Bronchus fibroblast of lung (primary cell): ENCODE measurements at places on chromosomes 13 and 19. TPM values are rescaled to one million over a fixed set of nuclear protein-coding genes. Genes with fewer than 3 reads are reported as not detected.

The BRME1 gene
- under 0.01 and 0.17 TPM in 2 replicates for total RNA-seq

The CEACAM18 gene
- not detected in 2 replicates for total RNA-seq

The ZNF135 gene
- total RNA-seq: 2.0 and 2.8 TPM in 2 replicates

The CCDC70 gene
- total RNA-seq: not detected in 2 replicates

The MIA gene
- not detected in 2 replicates for total RNA-seq

The SPIB gene
- total RNA-seq: not detected in 2 replicates

The CCDC61 gene
- total RNA-seq: 12.9 and 14.3 TPM in 2 replicates

The C19orf81 gene
- total RNA-seq: not detected in 2 replicates

The TMEM59L gene
- under 0.01 TPM in 1 of 2 replicates, not detected in the other for total RNA-seq

The PRSS57 gene
- not detected in 2 replicates for total RNA-seq

The LRP3 gene
- total RNA-seq: 21.4 and 22.2 TPM in 2 replicates

The ZNF587B gene
- total RNA-seq: 8.0 and 9.6 TPM in 2 replicates

The TRIM28 gene
- total RNA-seq: 474 and 516 TPM in 2 replicates

The NDUFB7 gene
- total RNA-seq: 506 and 586 TPM in 2 replicates

The PNMA8B gene
- 0.67 and 0.74 TPM in 2 replicates for total RNA-seq

The ACTMAP gene
- total RNA-seq: 3.9 and 4.7 TPM in 2 replicates

The VWA8 gene
- 8.8 and 11.8 TPM in 2 replicates for total RNA-seq

The NKPD1 gene
- 0.15 and 0.34 TPM in 2 replicates for total RNA-seq

The S1PR5 gene
- total RNA-seq: not detected in 2 replicates

The C19orf33 gene
- 8.7 and 21.1 TPM in 2 replicates for total RNA-seq

The TJP3 gene
- total RNA-seq: not detected in 2 replicates

The GZMM gene
- 0.30 TPM in 1 of 2 replicates, not detected in the other for total RNA-seq

The BEST2 gene
- total RNA-seq: not detected in 2 replicates

The PLEKHA4 gene
- 11.4 and 20.1 TPM in 2 replicates for total RNA-seq

The PGLYRP2 gene
- not detected in 2 replicates for total RNA-seq

The PSG3 gene
- total RNA-seq: not detected in 2 replicates
